ENCODE measurements at places on chromosomes 4 and X.

- no peak for DNase-seq
These were observed 31.6 kb downstream of the ALPK1 start for GRCh38 chr4:112328734-112329130.

- peak; percentile 26 for DNase-seq
These were observed 17.0 kb downstream of the ADD1 start for GRCh38 chr4:2860391-2861348.

DNA sequence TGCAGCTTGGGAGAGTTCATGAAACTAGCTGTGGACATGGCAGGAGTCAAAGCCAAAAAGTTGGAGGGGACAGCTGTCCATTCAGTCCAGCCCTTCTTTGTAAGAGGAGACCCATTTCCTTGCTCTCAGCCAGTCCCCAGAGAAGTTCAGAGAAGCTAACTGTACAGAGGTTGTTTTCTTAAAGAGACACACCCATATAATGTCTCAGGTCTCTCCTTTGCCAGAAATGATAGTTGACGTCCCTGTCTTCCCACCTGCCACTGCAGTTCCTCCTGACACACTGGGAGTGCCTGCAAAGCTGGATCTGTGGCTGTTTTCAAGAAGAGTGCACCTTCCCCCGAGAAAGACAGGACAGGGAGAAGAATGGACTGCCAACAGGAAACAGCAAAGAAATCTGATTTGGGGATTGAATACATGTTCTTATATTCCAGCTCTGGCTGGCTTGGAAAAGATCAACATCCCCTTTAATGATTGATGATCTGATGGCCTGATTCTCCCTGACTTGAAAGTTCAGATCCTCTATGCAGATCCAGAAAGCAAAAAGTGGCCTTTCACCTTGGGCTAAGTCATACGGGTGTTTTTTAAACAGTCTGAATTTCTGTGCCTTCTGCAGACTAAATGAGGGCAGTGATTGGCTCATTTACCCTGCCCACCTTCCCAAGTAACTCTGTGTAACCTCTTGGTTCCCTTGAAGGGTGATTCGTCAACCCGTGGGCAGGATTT, 87.2 kb downstream of the MAOA start:
- DNase-seq = no peak

DNA sequence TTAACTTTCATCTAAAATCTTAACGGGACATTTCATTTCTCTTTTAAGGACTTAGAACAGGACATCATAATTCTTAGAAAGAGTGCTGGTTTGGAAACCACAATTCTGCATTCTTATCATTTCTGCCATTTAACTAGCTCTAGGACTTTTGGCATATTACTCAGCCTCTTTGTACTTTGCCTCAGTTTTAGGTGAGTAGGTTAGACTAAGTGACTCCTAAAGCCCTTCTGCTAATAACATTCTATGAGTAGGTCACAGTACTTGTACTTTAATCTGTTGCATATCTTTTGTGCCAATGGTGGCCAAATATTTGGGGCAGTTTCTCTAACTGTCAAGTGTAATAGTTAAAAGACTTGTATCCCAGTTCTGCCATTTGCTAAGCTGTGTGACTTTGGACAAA, 115.4 kb upstream of the NUDT6 start:
- peak; percentile 17 for DNase-seq

- DNase-seq = no peak
These were observed 17.3 kb upstream of the BBS12 start for GRCh38 chr4:122715221-122715620.

DNA sequence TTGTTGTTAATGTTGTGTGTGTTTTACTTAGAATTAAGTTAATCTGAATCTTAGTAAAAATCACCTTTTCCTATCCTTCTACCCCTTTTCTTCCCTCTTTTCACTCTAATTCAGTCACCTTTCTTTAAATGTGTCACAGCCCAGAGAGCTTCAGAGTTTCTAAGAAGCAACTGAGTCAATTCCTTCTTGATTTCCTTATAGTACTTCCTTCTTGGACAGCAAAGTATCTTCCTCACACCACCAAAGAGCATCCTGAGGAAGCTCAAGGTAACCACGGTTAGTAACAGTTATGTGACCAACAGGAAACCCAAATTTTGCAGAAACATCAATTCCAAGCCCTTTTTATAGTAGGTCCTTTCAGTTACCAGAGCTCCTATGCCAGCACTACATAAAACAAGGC, 243.2 kb upstream of the BMP3 start:
- no peak for DNase-seq

- peak; percentile 8 for DNase-seq
These were observed 54.5 kb downstream of the CHM start for GRCh38 chrX:85992811-85993229.

- peak; percentile 32 for DNase-seq
These were observed 531.7 kb upstream of the FTHL17 start for GRCh38 chrX:31603411-31604120.

DNA sequence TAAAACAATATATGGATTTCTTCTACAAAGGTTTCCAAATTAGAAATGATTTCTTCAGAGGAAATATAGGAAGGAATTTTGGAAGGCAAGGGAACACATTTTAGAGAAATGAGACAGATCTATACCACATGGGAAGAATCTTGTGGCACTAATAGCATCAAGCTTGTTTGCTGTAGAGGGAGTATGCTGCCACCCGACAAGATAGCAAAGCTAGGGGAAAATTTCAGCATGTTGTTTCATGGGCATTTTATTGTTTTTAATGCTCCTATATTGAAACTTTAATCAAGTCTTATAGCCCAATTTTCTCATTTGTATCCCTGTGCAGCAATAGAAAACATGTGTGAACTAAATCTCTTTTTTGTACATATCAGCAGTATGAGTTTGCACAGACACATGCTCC, 551.7 kb upstream of the INTU start:
- DNase-seq = no peak

- DNase-seq = no peak
These were observed 69.5 kb downstream of the ANAPC4 start for GRCh38 chr4:25446611-25447010.

DNA sequence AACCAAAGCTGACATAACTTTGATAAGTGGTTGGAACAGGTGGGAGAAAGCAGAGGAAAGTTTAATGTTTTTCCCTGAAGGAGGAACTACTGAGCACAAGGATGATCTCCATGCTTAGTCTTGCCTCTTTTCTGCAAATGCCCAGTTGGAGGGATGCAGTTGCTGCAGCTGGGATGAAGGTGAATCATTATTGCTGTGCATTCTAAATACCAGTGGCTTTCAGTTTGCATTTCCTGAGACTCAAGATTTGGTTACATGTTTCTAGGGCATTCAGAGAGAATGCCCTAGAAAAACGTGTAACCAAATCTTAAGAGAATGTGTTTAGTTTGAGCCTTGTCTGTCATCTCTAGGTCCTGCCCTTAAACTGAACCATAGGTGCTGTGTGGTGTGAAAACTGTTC, 42.2 kb downstream of the METTL14 start:
- no peak for DNase-seq

DNA sequence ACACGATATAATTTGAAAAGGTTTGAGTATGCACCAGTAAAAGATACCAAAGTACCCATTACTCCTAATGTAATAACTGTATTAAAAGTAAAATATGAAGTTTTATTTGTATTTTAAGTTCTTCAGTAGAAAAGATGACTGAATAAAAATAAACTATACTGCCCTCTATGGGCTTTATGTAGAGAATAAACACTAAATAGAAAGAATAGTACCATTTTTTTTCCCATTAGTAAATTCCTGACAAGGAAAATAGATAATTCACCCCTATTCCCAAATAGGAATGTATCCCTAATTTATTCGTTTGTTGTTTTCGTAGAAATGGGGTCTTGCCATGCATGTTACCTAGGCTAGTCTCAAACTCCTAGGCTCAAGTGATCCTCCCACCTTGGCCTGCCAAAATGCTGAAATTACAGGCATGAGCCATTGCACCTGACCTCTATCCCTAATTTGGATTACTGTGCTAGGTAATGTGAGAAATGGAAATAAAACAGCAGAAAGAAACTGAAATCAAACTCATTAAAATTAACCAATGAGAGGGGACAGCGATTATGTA, 73.6 kb upstream of the COX18 start:
- DNase-seq = no peak

DNA sequence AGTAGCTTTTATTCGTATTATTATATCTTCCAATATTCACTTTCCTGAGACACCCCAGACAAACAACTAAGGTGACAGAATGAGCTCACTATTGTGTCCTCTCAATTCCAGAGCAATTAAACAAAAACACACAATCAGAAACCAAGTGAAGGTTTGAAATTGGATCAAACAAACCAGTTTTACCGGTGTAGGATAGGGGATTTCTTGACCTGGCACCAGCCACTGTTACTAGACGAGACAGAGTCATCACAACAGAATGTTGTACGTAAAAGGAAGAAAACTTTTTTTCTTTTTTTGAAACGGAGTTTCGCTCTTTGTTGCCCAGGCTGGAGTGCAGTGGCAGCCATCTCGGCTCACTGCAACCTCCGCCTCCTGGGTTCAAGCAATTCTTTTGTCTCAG, 43.7 kb downstream of the LDOC1 start:
- DNase-seq = no peak
